ENCODE measurements at places on chromosomes 2 and 18. TPM values are rescaled to one million over a fixed set of nuclear protein-coding genes. Genes with fewer than 3 reads are reported as not detected.

PROKR1 gene
- 0.66 TPM for total RNA-seq

STPG4 gene
- not detected for total RNA-seq

- H3K27ac ChIP-seq = no peak overlapping the region
- H3K4me3 ChIP-seq = no peak overlapping the region
- no peaks in the 10 kb centered on the region for H3K4me1 ChIP-seq
- no peaks in the 10 kb centered on the region for H3K27me3 ChIP-seq
Measured at GRCh38 chr2:179252423-179252822, 12.2 kb downstream of the SESTD1 start.

GRCh38 chr2:177625744-177626650 is 233.4 kb downstream of the AGPS start:
- no peak overlapping the region for H3K27ac ChIP-seq
- DNase-seq = no peak
- H3K36me3 ChIP-seq = no peaks in the 10 kb centered on the region
- no peak overlapping the region for H3K4me3 ChIP-seq
- no peaks in the 10 kb centered on the region for H3K4me1 ChIP-seq

DNA sequence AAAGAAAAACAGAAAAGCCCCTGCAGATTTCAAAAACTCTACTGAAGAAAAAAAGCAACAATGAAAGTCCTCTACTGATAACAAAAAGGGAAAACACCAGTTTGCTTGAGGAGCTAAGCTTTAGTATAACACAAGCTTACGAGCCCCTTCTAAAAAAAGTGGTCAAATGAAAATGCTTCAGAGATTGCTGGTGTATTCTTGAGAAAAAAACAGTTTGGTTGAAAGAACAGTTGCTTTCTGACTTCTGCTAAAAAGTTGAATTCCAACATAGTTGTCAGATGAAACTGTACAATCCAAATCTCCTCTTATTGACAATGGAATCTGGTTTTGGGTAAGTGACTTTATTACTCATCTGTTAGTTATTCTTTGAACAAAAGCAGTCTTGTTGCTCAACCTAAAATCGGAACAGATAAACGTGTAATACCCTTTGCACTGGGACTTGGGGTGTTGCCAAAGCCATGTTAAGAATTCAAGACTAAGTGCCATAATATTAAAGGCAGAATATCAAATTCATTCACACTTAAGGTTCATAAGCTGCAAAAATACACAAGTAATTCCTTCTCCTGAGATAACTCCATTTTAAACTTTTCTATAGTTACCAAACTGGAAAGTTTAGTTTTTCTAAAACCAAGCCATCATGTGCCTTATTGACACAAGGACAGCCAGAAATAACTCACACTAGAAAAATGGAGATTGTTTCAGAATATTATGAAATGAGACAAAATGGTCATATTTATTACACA is 45.3 kb upstream of the SPAG16 start:
- H3K27me3 ChIP-seq = no peaks in the 10 kb centered on the region
- DNase-seq = no peak
- H3K27ac ChIP-seq = no peak overlapping the region

GRCh38 chr2:10392951-10393639 is 55.0 kb downstream of the ODC1 start:
- no peaks in the 10 kb centered on the region for H3K27me3 ChIP-seq
- DNase-seq = no peak
- no peak overlapping the region for H3K4me3 ChIP-seq
- no peaks in the 10 kb centered on the region for H3K4me1 ChIP-seq
- H3K27ac ChIP-seq = peak overlapping the region; percentile 32
- no peaks in the 10 kb centered on the region for H3K36me3 ChIP-seq

- H3K27ac ChIP-seq = no peak overlapping the region
- H3K27me3 ChIP-seq = no peaks in the 10 kb centered on the region
- no peaks in the 10 kb centered on the region for H3K36me3 ChIP-seq
- no peak overlapping the region for H3K4me3 ChIP-seq
- H3K4me1 ChIP-seq = no peaks in the 10 kb centered on the region
Measured at GRCh38 chr2:19140463-19141208, 217.8 kb downstream of the OSR1 start.

IL37 gene
- not detected for total RNA-seq

MYO7B gene
- total RNA-seq = not detected

- peak; percentile 45 for DNase-seq
- H3K36me3 ChIP-seq = no peaks in the 10 kb centered on the region
- no peak overlapping the region for H3K27ac ChIP-seq
- no peaks in the 10 kb centered on the region for H3K27me3 ChIP-seq
- H3K4me1 ChIP-seq = no peaks in the 10 kb centered on the region
Measured at GRCh38 chr2:240213476-240214421, 73.3 kb upstream of the OTOS start.

GRCh38 chr2:220674033-220674432 is 898.1 kb downstream of the EPHA4 start:
- H3K27ac ChIP-seq = no peak overlapping the region
- no peaks in the 10 kb centered on the region for H3K27me3 ChIP-seq
- no peaks in the 10 kb centered on the region for H3K36me3 ChIP-seq
- DNase-seq = no peak
- no peak overlapping the region for H3K4me3 ChIP-seq

DNA sequence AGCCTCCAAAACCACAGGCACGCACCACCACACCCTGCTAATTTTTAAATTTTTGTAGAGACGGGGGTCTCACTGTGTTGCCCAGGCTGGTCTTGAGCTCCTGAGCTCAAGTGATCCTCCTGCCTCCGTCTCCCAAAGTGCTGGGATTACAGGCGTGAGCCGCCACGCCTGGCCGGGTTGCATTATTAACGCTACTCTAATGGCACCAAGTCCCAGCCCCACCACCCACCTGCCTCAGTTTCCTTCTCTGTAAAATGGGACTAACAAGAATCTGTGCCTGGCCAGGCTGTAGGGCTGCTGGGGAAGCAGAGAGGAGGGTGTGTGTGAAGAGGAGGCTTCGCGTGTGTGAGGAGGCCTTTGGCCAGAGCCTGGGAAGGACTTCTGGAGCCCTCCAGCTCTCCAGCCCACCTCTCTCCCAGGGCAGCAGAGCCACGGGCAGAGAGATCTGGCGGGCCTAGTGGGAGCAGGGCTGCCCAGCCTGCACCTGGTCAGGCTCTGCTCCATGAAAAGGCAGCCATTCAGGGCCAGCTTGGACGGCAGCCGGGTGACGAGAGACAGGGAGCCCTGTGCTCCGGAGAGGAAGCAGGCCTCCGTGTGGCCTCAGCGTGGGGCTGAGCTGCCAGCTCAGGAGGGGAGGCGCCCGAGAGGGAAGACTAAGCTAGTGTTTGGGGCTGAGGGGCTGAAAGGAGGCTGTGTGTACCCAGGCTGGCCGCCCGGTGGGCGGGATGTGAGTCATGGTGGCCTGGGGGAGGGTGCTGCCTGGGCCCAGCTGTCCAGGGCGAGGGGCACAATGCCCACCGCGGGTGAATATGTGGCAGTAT is 7.4 kb upstream of the B3GNT7 start:
- no peaks in the 10 kb centered on the region for H3K36me3 ChIP-seq
- peak; percentile 40 for DNase-seq
- no peaks in the 10 kb centered on the region for H3K27me3 ChIP-seq
- H3K4me1 ChIP-seq = no peaks in the 10 kb centered on the region
- H3K27ac ChIP-seq = peak overlapping the region; percentile 61
- no peak overlapping the region for H3K4me3 ChIP-seq

DNA sequence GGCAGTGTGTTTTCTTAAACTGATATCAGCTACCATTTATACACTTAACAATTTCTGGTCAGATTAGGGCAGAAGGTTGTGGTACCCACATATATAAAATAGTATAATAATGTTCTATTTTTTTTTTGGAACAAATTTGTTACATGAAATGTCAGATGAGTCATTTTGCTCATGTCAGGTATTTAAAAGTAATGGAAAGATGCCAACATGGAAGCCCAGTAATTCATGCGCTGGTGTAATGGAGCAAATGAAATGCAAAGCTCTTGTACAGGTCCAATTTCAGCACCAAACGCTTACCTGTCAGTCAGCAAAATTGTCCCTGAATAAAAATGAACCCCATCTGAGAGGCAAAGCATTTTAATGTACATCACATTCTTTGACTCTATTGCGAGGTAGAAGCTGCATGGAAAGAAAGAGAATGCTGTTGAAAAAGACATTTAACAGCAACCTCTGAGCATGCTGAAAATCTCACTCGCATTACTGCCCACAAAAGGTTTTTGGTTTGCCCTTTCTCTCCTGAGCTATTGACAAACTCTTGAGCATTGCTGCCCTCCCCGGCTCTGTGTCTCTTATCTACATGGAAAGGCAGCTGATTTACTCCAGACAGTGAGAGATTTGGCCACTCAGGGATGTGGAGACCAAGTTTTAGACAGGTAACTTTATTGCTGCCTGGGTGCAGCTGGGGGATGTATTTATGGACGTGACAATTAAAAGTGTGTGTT is 217.5 kb downstream of the CAMKMT start:
- no peaks in the 10 kb centered on the region for H3K27me3 ChIP-seq
- H3K4me3 ChIP-seq = no peak overlapping the region
- no peak for DNase-seq
- H3K4me1 ChIP-seq = no peaks in the 10 kb centered on the region
- no peak overlapping the region for H3K27ac ChIP-seq

MOCOS gene
- 5.2 TPM for total RNA-seq

RNF152 gene
- 64.5 TPM for total RNA-seq
